Stimulated activated CD8-positive, alpha-beta memory T cell treated with anti-CD3 and anti-CD28 coated beads, Interleukin-15, amount 100 ng/mL, for 1 hour (primary cell): ENCODE measurements at places on chromosomes 5 and 9.

- DNase-seq: no peak
Observed at GRCh38 chr5:172862165-172862801, 28.2 kb downstream of the ERGIC1 start.

- DNase-seq: no peak
Observed at GRCh38 chr5:160271396-160271795, 41.0 kb downstream of the CCNJL start.

GRCh38 chr5:88841212-88841611 lies 41.8 kb downstream of the MEF2C start:
- no peak for DNase-seq

- no peak for DNase-seq
Observed at GRCh38 chr5:85170183-85170582, 785.5 kb upstream of the EDIL3 start.

GRCh38 chr9:34957492-34958410 lies at the start of gene PHF24:
PHF24 (plus strand) TSS chr9:34958285; CDS start chr9:34971299, 13,014 bp downstream.
- DNase-seq: no peak

GRCh38 chr9:32251539-32251938 lies 132.9 kb upstream of the ACO1 start:
- DNase-seq: peak; percentile 1

DNA sequence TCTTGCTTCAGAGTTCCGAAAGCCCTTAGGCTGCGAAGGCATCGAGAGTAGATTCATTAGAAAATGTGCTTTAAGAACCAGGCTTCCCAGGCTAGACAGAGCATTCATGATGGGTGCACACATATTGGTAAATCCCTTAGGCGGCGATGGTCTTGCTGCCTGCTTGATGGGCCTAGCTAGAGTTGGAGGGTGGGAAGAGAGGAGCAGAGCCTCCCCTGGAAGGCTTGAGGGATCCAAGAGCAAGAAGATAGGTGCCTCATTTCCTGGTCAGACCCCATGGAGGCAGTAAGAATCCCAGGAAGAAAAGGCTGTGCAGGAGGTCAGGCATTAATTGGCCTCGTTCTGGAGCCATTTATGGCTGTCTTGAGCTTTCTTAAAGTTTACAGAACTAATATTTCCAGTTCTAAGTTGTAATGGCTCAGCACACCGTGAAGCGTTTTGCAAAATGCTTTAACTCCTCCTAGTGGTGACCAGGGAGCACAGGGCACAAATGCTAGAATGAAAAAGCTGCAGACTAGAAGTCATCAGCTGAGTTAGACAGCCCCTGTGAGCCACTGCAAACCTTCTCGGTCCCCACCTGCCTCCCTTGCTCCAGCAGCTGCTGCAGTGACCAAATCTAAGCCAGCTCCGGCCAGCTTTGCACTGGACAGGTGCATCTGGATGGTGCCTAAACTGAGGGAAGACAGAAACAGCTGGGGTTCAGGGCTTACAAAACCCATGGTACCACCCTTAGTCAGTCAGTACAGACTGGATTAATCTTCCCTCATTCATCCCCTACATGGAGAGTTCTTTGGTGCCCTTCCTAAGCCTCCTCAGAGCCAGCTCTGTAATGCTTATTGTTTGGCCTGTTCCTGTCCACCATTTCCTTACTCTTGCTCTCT lies 14.7 kb downstream of the SLC45A2 start:
- DNase-seq: no peak

DNA sequence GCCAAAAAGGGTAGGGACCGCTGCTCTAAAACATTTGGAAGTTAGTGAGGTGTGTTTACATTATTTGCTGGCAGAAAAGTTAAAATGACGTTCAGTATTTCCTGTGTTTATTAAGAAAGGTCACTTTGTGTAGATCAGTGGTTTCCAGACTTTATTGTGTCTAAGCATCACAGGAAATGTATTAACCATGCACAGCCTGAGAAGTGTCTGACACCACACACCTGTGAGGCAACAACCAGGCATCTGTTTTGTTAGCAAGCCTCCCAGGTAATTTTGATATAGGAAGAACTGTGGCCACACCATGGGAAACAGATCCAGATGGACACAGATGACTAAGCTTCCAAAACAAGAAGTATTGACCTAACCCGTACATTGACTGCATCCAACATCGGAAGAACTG lies 12.0 kb downstream of the TTC1 start:
- no peak for DNase-seq

GRCh38 chr5:72465601-72466563 lies 41.3 kb downstream of the ZNF366 start:
- no peak for DNase-seq
